Common myeloid progenitor, CD34-positive (primary cell): ENCODE measurements at places on chromosomes 7 and 10.

GRCh38 chr10:74637685-74638084, 188.7 kb upstream of the KAT6B start:
- no peak for DNase-seq

GRCh38 chr7:68288144-68288593, 1291.5 kb downstream of the TYW1 start:
- no peak for DNase-seq

DNA sequence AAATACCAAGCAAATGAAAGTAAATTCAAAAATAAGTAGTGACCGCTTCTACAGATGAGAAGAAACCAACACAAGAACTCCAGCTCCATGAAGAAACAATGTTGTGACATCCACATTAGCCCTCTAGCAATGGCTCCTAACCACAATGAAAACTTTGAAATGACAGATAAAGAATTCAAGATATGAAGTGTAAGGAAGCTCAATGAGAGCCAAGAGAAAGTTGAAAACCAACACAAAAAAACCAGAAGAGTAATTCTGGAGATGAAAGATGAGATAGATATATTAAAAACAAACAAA, 68.2 kb upstream of the DDC start:
- no peak for DNase-seq

- DNase-seq, result no peak
These were observed 108.1 kb downstream of the ITGB8 start for GRCh38 chr7:20438694-20439376.

DNA sequence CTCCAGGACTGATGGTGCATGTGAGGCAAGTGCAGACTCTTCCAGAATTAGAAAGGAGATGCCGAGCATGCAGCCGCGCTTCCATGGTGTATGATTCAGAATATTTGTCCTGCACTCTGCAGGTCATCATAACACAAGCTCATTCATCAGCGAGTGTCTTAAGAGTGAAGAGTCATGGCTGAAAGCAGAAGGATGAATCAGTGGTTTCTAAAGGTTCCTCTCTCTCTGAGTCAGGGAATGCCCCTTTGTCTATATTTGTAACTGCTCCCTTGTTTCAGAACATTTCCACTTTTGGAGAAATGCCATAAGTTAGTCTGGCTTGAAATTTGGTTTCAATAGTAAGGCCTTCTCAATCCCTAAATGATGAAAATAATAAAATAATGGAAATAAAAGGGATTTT, 52.3 kb downstream of the HECW1 start:
- peak; percentile 54 for DNase-seq

- no peak for DNase-seq
These were observed 80.2 kb downstream of the DIP2C start for GRCh38 chr10:609262-609658.

DNA sequence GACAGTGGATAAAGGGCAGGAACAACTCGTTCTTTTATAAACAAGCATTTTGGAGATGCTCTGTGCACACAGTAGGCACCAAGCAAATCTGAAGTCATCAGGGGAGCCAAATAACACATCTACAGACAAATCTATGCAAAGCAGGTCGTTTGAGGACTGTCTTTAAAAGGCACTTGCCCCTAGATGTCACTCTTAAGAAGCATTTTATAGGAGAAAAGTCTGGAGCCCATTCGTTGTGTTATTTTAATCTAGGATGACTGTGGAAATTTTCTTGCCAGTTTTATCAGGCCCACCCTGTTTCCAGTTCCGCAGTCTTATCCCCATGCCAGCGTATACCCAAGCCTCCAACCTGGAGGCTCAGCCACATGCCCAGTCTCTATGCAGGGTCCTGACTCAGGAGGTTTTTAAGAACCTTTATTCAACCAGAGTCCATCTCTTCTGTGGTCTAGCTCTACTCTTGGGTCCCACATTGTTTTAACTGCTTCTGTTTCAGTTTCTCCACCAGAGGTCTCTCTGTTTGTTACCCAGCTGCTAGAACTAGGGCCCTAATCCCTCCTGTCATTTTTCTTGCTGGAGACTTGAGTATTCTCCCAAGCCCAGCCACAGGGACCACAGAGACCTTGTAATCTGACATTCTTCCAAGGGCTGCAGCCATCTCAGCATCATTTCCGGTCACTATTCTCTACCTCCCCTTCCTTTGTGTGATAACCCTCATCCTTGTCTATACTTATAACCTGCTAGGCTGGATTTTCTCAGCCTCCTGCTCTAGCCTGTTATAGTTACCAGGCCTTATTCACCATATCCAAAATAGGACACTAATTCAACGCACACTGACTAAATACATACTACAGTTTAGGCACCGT, 26.7 kb downstream of the PIK3CG start:
- peak; percentile 27 for DNase-seq

DNA sequence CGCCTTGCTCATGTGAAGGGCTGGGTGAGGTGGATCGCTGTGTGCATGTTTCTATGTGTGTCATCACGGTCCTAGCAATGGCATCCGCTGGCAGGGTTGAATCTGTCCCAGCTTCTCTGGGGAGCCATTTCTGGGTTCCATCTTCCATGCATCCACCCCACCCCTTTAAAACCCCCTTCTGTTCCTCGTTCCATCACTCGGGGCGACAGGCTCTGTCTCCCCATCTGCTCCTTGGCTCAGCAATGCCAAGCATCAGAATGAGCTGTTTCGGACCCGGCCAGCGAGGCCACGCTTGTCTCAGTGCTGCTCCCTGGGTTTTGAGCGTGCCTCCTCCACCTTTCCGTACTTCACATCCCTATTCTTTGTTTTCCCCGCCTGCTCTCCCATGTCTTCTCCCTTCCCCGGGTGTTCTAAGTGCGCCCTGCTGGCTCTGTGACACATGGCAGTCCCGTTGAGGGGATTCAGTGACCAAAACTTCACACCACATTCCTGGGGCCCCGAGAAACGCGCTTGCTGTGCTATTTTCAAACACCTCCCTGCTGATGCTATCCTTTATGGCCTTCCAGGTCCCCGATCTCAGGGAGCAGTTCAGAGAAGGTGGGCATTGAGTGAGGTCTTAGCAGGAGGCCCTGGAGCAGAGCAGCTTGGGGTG, 554.1 kb upstream of the FOXK1 start:
- DNase-seq, result no peak

DNA sequence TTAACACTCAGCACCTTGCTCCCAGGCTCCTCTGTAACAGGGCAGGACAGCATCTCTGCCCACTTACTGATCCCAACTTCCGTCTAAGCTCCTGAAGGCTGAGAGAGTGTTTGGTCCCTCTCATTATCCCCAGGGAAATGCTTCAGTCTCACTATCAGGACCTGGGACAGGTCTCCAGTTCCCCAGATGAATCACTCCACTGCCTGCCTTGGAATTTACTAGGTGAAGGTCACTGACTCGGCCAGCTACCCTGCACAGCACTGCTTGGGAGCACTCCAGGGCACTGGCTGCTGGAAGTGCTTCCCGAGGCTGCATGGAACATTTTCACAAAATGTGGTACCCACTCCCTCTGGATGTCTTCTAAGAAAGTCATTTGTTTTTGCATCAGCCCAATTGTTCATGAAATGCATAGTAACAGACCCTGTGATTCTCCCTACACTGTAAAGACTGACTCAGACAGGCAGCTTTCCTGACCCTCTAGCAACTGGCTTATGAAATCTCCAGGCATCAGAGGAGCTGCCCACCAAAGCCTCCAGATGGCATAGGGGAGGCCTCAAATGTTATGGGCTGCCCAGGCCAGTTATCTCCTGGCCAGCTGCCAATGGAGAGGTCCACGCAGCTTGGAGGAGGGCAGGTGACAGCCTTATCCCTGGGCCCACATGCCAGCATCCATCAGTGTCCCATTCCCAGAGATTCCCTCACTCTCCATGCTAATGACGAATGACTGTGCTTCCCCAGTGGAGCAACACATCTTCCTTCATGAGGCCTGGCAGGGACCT, 89.1 kb downstream of the GFRA1 start:
- DNase-seq, result no peak

DNA sequence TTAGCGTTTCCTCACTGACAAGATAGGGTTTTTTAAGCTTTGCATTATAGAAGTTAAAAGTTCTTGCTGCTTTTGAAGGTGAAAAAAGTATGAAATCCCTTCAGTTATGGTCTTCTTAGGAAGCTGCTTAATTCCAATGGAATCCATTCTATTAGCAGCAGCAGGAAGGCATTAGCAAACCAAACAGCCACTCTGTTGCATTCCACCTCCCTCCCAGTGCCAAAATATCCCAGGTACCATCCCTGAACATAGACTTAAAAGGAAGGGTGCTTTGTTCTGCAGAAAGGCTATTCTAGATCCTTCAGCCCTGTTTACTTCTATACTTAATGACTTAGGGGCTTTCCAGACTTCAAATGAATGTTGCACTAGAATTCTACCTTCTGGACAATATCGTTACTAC, 23.8 kb downstream of the ENO4 start:
- DNase-seq, result no peak

GRCh38 chr7:111364413-111364812, 197.9 kb downstream of the IMMP2L start:
- DNase-seq, result no peak
